ENCODE measurements at places on chromosomes 6 and 20. TPM values are rescaled to one million over a fixed set of nuclear protein-coding genes. Genes with fewer than 3 reads are reported as not detected.
A peak's percentile ranks its signal among the peaks of the same experiment; 100 is the strongest.

DNA sequence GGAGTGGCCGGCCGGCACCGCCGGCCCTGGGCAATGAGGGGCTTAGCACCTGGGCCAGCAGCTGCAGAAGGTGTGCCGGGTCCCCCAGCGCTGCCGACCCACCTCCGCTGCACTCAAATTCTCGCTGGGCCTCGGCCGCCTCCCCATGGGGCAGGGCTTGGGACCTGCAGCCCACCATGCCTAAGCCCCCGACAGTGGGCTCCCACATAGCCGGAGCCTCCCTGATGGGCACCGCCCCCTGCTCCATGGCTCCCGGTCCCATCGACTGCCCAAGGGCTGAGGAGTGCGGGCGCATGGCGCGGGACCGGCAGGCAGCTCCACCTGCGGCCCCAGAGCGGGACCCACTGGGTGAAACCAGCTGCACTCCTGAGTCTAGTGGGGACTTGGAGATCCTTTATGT is 13.8 kb downstream of the SPINT4 start:
- no peak for DNase-seq
- H3K27ac ChIP-seq: no peak overlapping the region
- no peaks in the 10 kb centered on the region for H3K4me1 ChIP-seq
- H3K27me3 ChIP-seq: no peaks in the 10 kb centered on the region

- no peak for DNase-seq
- H3K4me1 ChIP-seq: no peaks in the 10 kb centered on the region
- no peaks in the 10 kb centered on the region for H3K36me3 ChIP-seq
- H3K27ac ChIP-seq: no peak overlapping the region
- H3K4me3 ChIP-seq: no peak overlapping the region
Observed at GRCh38 chr6:33896391-33897188, 92.8 kb upstream of the MLN start.

PSMB9 gene
- polyA plus RNA-seq: 23.3 TPM

- no peaks in the 10 kb centered on the region for H3K27me3 ChIP-seq
- H3K4me1 ChIP-seq: no peaks in the 10 kb centered on the region
- H3K27ac ChIP-seq: no peak overlapping the region
- H3K36me3 ChIP-seq: no peaks in the 10 kb centered on the region
- no peak overlapping the region for H3K4me3 ChIP-seq
Observed at GRCh38 chr20:16100111-16100510, 473.1 kb downstream of the KIF16B start.

- no peaks in the 10 kb centered on the region for H3K4me1 ChIP-seq
- H3K36me3 ChIP-seq: no peaks in the 10 kb centered on the region
- H3K27me3 ChIP-seq: no peaks in the 10 kb centered on the region
- H3K4me3 ChIP-seq: no peak overlapping the region
Observed at GRCh38 chr6:158737710-158738615, 81.2 kb downstream of the EZR start.

SLC25A27 gene
- polyA plus RNA-seq: 2.5 TPM

DNA sequence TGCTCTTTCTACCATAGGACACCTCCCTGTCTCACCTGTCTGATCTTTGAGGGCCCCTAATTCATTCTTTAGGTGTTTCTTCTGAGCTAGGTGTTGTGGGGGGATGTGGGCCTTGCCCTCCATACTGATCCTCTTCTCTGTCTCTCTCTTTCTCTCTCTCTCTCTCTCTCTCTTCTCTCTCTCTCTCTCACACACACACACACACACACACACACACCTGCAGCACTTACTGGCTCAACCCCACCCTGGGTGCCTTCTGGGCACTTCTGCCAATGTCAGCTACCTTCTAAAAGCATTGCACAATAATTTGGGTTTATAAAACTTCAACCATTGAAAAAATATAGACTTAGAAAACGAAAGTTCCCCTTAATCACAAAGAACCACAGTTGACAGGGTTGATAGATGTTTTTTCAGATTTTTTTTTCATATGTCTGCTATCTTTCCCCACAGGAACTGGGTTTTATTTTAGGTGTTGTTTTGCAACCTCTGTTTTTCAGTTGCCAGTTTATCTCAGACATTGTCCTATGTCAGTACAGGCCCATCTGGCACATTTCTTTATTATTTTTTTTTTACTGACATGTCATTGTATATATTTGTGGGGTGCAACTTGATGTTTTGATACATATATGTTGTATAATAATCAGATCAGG is 28.1 kb downstream of the PKIG start:
- H3K27me3 ChIP-seq: no peaks in the 10 kb centered on the region
- peaks cover 74% of the 10 kb centered on the region for H3K4me1 ChIP-seq
- H3K27ac ChIP-seq: peak overlapping the region; percentile 45
- DNase-seq: no peak
- H3K4me3 ChIP-seq: no peak overlapping the region

GRCh38 chr6:136654086-136654485 is 103.9 kb upstream of the MAP7 start:
- DNase-seq: no peak
- no peaks in the 10 kb centered on the region for H3K4me1 ChIP-seq
- no peaks in the 10 kb centered on the region for H3K36me3 ChIP-seq
- H3K27ac ChIP-seq: no peak overlapping the region
- H3K27me3 ChIP-seq: no peaks in the 10 kb centered on the region

TMC2 gene
- polyA plus RNA-seq: not detected

DNA sequence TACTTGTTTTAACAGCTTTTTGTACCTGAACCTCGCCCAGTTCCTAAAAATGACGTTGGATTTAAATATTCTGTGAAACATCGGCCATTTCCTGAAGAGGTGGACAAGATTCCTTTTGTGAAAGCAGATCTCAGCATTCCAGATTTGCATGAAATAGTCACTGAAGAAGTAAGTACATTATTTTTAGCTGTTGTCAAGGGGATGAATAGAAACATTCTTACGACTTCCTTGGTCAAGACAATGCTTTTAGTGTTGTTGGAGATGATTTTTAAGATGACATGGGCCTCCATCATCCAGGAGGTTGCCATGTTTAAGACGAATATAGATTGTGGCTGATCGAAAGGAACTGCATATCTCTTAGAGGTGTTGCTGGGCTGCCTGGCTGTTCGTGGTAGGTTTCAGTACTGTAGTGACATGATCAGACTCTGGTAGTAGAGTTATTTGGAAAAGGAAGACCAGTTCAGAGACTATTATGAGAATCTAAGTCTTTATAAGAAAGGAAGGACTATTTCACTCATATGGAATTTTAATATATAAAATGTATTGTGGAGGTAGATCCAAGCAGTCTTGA is 29.9 kb upstream of the ADIG start:
- no peak overlapping the region for H3K27ac ChIP-seq
- H3K36me3 ChIP-seq: peaks cover 78% of the 10 kb centered on the region
- no peak for DNase-seq

GRCh38 chr20:37473249-37474000 is 47.6 kb upstream of the NNAT start:
- DNase-seq: no peak
- H3K27ac ChIP-seq: no peak overlapping the region
- no peaks in the 10 kb centered on the region for H3K36me3 ChIP-seq
- H3K4me3 ChIP-seq: no peak overlapping the region
- H3K27me3 ChIP-seq: no peaks in the 10 kb centered on the region

GRCh38 chr6:137309078-137309762 is 90.0 kb upstream of the IFNGR1 start:
- H3K27me3 ChIP-seq: no peaks in the 10 kb centered on the region
- DNase-seq: peak; percentile 79
- H3K36me3 ChIP-seq: no peaks in the 10 kb centered on the region
- peaks cover 8% of the 10 kb centered on the region for H3K4me1 ChIP-seq

- no peaks in the 10 kb centered on the region for H3K27me3 ChIP-seq
- no peaks in the 10 kb centered on the region for H3K4me1 ChIP-seq
Observed at GRCh38 chr20:52481443-52481842, 289.9 kb upstream of the ZFP64 start.

DNA sequence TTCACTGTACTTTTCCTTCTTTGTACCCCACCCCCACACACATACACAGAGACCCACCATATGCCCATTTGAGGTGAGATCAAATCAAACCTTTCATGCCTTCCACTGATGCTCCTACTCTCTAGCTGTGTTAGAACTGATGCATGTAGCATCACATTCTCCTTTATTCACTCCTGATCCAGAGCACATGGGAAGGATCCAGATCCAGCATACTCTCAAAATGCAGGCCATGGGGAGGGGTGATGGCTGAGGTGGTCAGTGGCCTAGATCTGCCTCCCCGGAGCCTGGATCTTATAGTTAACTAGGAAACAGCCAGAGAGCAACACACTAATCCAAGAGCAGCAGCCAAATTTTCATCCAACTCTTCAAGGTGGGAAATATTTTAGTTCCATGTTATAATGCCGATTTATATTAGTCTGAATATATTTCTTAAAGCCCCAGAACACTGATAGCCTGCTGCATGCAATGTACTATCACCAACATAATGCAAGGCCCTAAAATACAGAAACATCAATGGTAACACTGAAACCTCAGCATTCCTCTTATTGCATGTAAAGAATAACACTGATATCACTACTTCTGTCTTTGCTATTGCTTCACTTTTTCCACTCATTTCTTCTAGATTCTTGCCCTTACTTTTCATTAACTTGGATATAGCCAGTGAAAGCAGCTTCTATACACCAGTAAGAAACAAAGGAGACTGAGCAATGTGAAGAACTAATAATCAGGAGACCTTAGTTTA is 126.8 kb upstream of the BEND6 start:
- no peaks in the 10 kb centered on the region for H3K27me3 ChIP-seq
- no peak overlapping the region for H3K4me3 ChIP-seq
- H3K36me3 ChIP-seq: no peaks in the 10 kb centered on the region
- peaks cover 60% of the 10 kb centered on the region for H3K4me1 ChIP-seq
- DNase-seq: no peak

DNA sequence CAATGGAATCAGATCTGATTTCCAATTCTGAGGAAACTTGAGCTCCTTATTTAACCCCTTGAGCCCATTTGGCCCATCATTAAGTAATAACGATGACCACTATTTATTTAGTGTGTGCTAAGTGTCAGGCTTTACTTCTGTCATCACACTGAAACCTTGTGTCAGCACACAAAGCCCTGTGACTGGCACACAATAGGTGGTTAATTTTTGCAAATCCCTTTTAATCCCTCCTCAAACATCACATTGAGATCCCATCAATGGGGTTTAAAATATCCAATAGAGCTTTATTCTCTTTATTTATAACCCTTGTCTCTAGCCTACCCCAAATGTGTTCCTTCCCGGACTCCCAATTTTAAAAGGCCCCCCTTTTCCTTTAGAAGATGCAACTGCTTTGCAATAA is 656.8 kb upstream of the CHD6 start:
- no peaks in the 10 kb centered on the region for H3K36me3 ChIP-seq
- H3K4me3 ChIP-seq: no peak overlapping the region
- no peak for DNase-seq
- H3K27ac ChIP-seq: no peak overlapping the region
- no peaks in the 10 kb centered on the region for H3K27me3 ChIP-seq

- no peak overlapping the region for H3K27ac ChIP-seq
- H3K27me3 ChIP-seq: no peaks in the 10 kb centered on the region
- DNase-seq: no peak
Observed at GRCh38 chr6:148118244-148118643, 224.4 kb upstream of the SASH1 start.

ZNF334 gene
- polyA plus RNA-seq: 0.95 TPM

GRCh38 chr20:63314566-63315239 is 21.7 kb downstream of the COL20A1 start:
- H3K27ac ChIP-seq: no peak overlapping the region
- H3K4me1 ChIP-seq: no peaks in the 10 kb centered on the region
- H3K4me3 ChIP-seq: no peak overlapping the region
- no peak for DNase-seq
- H3K27me3 ChIP-seq: peaks cover 2% of the 10 kb centered on the region
- H3K36me3 ChIP-seq: no peaks in the 10 kb centered on the region

DNA sequence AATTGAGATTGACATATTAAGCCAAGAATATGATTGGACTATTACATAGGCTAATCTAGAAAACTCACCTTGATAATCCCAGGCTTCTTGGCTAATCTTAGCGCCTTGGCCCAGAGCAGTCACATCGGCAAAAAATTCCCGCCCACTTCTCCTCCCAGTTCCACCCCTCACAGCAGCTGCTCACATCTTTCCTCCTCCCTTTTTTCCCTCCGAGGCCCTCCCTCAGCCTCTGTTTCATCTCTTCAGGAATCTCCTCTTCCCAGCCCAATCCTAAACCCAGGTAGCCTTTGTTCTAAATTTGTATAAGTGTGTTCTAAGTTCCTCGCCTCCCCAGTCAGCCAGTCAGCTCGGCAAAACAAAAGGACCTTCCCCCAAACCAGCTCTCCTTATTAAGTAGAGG is 184.3 kb downstream of the PRKN start:
- no peak overlapping the region for H3K27ac ChIP-seq
- no peak for DNase-seq
- no peak overlapping the region for H3K4me3 ChIP-seq
- peaks cover 4% of the 10 kb centered on the region for H3K4me1 ChIP-seq
- H3K36me3 ChIP-seq: no peaks in the 10 kb centered on the region
- no peaks in the 10 kb centered on the region for H3K27me3 ChIP-seq

SCUBE3 gene
- polyA plus RNA-seq: 2.4 TPM

GGTLC1 gene
- polyA plus RNA-seq: not detected

GRCh38 chr6:70753870-70754380 is 86.2 kb downstream of the SMAP1 start:
- H3K27ac ChIP-seq: no peak overlapping the region
- no peaks in the 10 kb centered on the region for H3K36me3 ChIP-seq
- H3K4me3 ChIP-seq: no peak overlapping the region
- H3K4me1 ChIP-seq: no peaks in the 10 kb centered on the region
- no peaks in the 10 kb centered on the region for H3K27me3 ChIP-seq

DNA sequence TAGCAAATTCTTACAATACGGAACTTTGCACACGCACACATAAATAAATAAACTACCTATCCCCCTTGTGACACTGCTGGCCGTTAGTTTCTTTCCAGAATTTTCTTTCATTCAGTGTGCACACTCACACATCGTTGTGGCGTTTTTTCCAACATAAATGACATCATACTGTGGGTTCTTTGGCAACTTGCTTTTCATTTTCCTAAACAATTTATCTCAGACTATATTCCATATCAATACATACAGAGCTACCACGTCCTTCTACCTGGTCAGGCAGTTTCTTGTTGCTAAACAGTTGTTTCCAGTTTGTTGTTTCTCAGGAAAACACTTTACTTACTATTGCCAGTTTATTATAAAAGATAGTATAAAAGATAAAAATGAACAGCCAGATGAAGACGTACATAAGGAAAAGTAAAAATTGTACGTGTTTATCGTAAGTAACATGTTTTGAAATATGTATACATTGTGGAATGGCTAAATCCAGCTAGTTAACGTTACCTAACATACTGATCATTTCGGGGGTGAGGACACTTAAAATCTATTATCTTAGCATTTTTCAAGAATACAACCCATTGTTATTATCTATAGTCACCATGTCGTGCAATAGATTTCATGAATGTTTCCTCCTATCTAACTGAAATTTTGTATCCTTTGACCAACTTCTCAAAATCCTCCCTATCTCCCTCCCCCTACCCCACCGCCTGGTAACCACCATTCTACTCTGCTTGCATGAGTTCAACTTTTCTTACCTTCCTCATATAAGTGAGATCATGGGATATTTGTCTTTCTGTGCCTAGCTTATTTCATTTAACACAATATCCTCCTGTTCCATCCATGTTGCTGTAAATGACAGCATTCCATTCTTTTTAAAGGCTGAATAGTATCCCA is 1.2 kb upstream of the TP53RK start:
- H3K4me1 ChIP-seq: peaks cover 24% of the 10 kb centered on the region
- no peaks in the 10 kb centered on the region for H3K27me3 ChIP-seq
- H3K4me3 ChIP-seq: peak overlapping the region; percentile 70
- peaks cover 14% of the 10 kb centered on the region for H3K36me3 ChIP-seq
- no peak for DNase-seq

GRCh38 chr20:61846741-61847419 is 218.8 kb downstream of the TAF4 start:
- no peaks in the 10 kb centered on the region for H3K4me1 ChIP-seq
- no peak overlapping the region for H3K27ac ChIP-seq

All from heart left ventricle (tissue), 16 donors.